ENCODE measurements at places on chromosomes 13 and 19.

- no peak for DNase-seq
Measured at GRCh38 chr13:97875218-97875617, 78.3 kb upstream of the IPO5 start.

DNA sequence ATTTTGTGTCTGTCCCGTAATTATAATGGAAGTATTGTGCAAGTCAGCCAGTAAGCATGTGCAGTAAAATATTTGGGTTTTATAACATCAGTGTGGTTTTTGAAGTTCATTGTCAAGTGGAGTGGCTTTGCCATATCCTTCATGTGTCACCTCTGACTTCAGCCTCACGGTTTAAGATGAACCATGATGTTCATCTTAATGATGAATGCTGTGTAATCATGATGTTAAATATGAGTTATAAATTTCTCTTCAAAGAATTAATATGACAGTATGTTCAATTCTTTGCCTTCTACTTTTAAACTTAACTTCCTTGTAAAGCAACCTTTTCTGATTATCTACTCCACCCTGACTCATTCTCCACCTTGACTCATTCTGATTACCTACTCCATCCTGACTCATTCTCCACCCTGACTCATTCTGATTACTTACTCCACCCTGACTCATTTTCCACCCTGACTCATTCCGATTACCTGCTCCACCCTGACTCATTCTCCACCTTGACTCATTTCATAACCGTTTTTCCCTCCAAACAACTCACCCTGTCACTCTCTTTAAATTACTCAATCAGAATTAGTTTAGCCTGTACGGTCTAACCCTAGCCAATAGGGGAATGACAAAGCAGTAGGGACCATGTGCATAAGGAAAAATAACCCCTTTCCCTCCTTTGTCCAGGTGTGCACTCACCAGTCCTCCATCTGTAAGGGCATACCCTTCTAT lies 50.3 kb upstream of the ANKRD10 start:
- peak; percentile 69 for DNase-seq

DNA sequence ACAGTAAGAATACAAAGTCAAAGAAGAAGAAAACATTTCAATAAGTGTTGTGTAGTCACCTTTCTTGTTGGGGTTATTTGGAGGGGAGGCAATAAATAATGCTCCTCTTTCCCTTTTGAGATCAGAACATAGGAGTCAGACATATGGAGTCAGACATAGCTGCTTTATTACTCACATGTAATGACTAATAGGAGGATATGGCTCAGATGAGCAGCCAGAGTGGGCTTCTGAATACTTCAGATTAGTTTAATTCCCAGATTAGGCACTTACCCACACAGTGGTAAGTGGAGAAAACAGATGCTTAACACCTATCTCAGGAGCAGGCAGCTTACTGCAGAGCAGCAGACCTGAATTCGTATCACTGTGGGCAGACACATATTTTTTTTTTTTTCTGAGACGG lies 31.7 kb upstream of the C1QTNF9B start:
- DNase-seq: peak; percentile 92

GRCh38 chr19:17951157-17951989 lies 15.5 kb upstream of the KCNN1 start:
- DNase-seq: no peak

- DNase-seq: peak; percentile 50
Measured at GRCh38 chr13:41603917-41604316, 146.6 kb downstream of the RGCC start.

GRCh38 chr19:50696094-50696483 lies 23.5 kb downstream of the SHANK1 start:
- no peak for DNase-seq

DNA sequence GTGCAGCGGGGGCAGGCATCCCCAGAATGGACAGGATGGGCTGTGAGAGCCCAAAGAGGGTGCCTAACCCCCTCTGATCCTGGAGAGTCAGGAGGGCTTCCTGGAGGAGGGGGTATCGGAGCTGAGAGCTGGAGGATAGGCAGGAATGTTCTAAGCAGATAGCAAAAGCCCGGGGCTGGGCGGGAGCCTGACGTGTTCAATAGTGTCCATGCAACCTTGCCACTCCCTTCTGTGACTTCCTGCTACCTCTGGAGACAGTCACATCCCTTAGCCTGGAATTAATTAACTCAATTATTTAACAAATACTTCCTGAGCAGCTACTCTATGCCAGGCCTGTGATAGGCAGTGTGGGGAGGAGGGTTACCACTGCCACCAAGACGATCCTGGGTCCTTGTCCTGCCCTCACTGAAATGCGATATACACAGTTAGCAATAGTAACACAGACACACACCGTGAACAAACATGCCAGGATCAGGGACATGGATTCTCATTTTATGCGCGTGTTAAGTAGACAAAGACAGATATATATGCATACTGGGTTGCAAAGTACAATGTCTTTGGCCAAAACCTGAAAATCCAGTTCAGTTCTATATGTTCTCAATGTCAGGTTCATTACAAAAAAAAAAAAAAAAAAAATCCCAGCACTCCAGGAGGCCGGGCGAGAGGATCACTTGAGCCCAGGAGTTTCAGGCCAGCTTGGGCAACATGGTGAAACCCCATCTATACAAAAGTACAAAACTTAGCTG lies 10.7 kb downstream of the AP2S1 start:
- DNase-seq: no peak

DNA sequence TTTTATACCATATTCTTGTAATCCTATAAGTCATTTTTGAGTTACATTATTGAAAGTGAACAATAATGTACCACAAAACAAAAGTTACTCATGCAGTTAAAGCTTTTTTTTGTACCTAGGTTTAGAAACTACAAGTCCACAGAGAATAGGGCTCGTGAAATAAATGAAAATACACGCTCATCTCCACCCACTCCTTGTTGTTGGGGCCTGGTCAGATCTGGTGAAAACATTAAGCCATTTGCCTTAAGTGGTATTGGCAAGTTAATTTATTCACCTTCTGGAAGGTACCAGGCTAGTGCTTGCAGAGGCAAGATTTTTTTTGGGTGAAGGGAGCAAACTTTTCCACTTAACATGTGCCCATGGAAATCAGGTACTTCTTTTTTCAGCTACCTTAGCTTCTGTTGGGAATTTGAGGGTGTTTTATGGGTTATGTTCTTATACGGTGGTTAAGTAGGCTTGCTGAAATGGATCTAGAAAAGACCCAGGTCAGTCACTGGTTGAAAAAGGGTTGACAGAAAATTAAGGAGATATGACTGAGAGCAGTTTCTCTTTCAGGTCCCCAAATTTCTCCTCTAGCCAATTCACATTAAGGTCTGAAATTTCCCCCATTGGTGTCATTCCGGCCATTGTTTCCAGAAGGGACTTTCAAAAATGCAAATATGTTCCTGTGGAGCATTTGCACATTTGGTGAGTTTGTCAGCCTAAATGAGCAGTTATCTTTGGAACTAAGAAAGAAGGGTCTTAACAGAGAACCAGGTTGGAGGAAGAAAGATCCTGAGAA lies 143.3 kb downstream of the KCNRG start:
- no peak for DNase-seq

DNA sequence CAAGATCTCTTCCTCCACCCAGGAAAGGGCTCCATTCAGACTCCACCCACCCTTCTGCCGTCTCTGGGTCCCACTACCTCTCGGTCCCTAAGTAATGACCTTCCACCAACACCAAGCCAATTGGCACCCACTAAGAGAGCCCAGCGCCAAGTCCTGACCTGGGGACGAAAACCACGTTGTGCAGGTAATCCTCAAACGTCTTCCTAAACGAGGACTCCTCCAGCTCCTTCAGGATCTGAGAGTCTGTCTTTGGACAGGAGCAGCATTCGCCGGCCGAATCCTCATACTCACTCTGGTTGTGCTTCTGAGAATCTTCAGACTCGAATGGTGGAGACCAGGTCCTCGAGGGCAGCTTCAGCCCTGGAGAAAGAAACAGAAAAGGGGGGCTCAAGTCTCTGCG lies 83.1 kb downstream of the ZNF557 start:
- DNase-seq: no peak

DNA sequence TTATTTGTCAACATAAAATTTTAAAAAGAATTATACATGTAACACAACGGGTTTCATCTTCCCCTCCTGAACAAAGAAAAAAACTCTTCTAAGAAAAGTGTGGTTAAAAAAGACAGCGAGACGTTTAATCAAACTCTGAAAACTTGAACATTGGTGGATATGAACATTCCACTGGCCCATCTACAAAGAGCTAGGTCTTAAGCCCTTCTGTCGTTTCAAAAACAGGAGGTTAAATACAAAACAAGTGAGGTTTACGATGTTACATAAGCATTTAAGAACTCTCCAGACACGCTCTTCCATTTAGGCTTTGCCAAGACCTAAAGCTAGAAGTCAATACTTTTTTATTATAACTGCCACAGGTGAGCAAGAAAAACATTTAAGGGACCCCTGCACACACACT lies 9.4 kb upstream of the DOCK9 start:
- DNase-seq: no peak

DNA sequence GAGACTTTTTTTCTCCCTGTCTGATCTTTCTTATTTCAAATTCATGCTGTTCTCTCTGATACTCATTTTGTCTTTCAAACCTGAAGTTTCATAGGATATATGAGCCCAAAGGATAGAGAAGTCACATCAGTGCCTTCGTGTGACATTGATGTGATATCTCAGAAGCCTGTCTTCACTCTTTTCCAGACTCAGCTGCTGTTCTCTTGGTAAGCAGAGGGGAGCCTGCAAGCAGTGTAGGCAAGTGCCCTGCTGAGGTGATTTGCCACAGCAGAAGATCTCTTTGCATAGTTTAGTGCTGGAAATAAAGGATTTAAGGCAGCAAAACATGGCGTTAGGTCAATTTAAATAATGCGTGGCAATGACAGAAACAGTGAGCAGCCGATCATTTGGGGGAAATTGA lies 346.7 kb downstream of the ITGBL1 start:
- DNase-seq: no peak

Measured in fibroblast of upper back skin (primary cell).